ENCODE measurements at places on chromosomes 5 and 9.

- no peak for DNase-seq
Measured at GRCh38 chr9:111030492-111030891, 7.8 kb downstream of the LPAR1 start.

- no peak for DNase-seq
Measured at GRCh38 chr9:93124793-93125192, 9.3 kb downstream of the NINJ1 start.

- DNase-seq = no peak
Measured at GRCh38 chr5:136776022-136776927, 410.9 kb upstream of the TRPC7 start.

DNA sequence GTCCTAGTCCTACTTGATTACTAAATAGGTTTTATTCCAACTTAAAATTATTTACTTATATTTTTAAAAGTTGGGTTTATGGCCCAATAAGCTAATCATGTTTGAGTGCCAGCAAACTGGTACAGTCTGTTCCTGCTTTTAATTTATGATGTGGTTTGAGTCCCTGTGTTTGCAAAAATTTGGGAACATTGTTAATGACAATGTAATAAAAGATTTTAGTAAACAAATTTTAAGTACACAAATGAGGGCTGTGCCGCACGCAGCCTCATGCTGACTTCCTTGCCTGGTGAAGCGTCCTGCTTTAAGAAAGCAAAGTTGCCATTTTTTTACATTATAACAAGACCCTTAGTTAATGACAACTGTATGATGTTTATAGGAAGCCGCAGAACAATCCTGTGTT, 96.8 kb upstream of the MAP1B start:
- DNase-seq = no peak

- DNase-seq = no peak
Measured at GRCh38 chr5:59923465-59923864, 29.9 kb upstream of the PDE4D start.

GRCh38 chr9:34575241-34575640, 14.3 kb downstream of the CNTFR start:
- DNase-seq = no peak

- DNase-seq = no peak
Measured at GRCh38 chr9:100070104-100071041, 28.4 kb downstream of the ERP44 start.

DNA sequence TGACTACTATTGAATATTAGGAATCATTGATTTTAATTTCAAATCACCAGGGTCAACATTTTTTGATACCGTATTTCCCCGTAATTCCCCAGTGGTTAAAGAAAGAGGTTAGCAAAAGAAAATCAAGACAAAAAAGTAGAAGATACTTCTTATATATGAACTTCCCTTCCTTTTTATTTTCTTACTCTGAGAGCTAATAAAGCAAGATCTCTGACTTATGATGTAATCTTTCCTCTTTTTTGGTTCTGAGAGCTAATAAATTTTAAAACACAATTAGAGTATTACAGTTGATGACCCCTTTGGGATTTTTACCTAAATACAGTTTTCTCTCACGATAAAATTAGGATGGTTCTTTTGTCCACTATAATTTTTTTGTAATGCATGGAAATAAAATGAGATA, 9.2 kb upstream of the FYB1 start:
- no peak for DNase-seq

GRCh38 chr5:56288873-56289601, 55.9 kb upstream of the ANKRD55 start:
- DNase-seq = no peak

- DNase-seq = no peak
Measured at GRCh38 chr9:31393240-31393639, 991.2 kb upstream of the ACO1 start.

DNA sequence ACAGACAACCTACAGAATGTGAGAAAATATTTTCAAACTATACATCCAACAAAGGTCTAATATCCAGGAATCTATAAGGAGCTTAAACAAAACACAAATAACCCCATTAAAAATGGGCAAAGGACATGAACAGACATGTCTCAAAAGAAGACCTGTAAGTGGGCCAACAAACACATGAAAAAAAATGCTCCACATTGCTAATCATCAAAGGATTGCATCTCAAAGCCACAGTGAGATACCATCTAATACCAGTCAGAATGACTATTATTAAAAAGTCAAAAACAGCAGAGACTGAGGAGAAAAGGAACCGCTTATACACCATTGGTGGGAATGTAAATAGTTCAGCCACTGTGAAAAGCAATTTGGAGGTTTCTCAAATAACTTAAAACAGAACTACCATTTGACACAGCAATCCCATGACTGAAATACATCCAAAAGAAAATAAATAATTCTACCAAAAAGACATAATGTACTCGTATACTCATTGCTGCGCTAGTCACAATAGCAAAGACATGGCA, 39.1 kb upstream of the C5orf63 start:
- no peak for DNase-seq

DNA sequence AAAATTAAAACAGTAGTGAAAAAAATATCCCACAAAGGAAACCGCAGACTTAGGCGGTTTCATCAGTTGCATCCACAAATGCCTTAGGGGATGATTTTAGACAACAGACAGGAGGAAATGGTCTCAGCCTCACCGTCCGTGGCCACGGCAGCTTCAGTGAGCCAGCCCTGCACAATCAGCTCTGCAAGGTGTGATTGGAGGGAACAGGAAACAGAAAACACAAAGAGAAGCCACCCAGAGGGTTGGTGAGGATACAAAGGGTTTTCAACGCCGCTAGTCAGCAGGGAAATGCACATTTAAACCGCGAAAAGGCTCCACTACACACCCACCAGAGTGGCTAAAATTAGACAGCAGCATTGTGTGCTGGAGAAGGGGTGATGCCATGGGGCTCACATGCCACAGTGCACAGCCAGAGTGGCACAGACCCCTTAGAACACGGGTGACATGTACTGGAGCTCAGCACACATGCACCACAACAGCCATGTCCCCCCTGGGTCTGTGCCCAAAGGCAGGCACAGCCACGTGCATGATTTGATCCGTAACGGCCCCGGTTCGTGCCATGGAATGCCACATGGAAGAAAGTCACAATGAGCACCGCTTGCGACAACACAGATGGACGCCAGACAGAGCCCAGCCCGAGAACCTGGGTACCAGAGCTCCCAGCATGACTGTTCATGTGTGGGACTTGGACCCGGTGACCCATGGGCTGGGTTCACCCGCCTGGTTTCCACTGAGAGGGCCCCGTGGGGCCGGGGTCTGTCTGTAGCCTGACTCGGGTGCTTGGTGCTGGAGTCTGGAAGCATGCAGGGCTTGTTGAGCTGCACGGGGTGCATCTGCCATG, 18.3 kb upstream of the TERT start:
- no peak for DNase-seq

DNA sequence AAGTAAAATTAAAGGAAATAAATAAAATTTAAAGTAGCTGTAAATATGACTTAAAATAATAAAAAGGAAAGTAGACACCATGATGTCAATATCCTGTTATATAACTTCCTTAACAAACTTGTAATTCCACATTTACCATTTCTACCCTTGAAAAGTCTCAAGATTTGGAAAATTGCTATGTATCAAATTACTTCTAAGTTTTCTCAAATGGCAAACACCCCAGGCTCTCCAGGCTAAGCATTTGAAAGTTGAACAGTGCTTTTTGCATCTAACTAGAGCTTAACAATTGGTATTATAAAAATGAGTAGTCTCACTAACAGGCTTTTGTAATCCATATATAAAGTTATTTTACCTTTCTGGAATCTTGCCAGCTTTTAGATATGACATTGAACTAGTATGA, 41.5 kb upstream of the MACIR start:
- no peak for DNase-seq

DNA sequence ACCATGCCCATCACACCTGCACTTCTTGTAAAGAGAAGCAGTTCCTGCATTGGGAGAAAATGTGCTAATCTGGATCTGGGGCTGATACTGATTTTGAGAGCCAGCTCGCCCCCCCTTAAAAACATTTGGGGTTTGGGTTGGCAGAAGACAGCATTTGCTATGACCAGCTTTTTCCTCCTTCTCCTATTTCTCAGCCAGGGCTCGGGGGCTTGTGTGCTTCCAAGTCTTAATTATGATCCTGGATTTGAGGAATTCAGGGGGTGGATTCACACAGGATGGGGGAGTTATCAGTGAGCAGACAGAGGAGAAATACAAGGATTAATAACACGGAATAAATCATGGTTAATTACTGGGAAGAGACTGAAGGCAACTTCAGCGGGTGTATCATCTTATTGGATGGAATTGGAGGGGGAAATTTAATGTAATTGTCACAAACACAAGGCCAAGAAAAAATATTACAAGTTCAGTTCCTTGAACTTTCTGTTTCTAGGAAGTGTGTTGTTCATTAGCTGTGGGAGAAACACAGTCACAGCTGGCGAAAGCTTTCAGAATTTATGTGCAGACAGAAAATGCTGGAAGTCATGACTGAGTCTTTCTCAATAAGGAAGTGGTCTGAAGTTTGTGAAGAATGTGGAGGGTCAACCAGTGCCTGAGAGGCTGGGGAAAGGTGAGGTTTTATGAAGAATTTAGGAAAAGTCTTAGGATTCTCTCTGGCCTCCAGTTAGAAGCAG, 15.3 kb downstream of the C9orf152 start:
- DNase-seq = no peak

GRCh38 chr9:97480174-97480573, 21.3 kb upstream of the TMOD1 start:
- no peak for DNase-seq

DNA sequence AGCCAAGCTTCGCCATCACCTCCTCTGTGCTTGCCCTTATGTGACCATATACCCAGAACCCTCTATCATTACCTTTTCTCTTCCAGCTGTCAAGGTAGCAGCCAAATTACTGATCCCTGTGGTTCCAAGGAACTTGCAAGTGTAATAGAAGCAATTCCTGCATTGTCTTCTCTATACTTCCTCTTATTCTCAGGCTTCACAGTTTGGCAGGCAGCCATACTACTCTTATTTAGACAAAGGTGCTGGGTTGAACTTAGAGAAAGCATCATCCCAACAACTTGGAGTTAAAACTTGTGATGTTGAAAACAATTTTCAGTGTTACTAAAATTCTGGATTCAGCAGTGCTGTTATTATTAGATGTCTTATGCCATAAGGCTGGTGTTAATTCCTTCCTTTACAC, 93.2 kb downstream of the NLN start:
- DNase-seq = no peak

GRCh38 chr9:130128251-130128650, 44.0 kb upstream of the NCS1 start:
- peak; percentile 75 for DNase-seq

- no peak for DNase-seq
Measured at GRCh38 chr9:22103685-22104575, 94.8 kb upstream of the CDKN2B start.

- no peak for DNase-seq
Measured at GRCh38 chr5:141051521-141051866, 320 bp downstream of the PCDHB1 start.

DNA sequence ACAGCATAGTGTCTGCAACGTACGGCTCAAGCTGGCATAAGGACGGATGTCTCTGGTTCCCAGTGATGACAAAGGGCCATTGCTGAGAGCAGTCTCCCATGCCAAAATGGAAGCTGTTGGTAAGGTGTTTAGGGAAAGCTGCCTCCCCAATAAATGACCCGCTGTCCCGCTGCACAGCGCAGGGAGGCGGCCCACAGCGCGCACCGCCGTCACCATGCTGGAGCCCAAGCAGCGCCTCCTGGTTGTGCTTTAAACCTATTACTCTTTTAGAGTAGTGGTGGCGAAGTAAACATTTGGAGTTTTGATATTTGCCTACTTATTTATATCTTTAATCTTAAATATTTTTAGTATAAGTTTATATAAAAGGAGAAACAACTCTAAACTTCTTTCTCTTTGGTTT, 70.4 kb upstream of the C5orf63 start:
- DNase-seq = no peak

DNA sequence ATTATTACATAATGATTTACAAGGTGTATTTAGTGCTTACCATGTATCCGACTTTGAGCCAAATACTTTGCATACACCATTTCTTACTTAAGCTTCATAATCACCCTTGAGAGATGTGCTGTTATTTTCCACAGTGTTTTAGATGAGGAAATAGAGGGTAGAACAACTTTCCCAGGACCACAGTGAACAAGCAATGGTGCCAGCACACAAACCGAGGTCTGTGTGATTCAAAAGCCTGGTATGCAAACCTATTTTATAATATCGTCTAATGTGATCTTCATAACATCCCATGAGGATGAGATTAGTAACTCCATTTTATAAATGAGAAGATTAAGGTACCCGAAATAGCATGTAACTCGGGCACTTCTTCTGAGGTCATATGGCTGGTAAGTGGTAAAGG, 294.7 kb downstream of the NSG2 start:
- DNase-seq = no peak

DNA sequence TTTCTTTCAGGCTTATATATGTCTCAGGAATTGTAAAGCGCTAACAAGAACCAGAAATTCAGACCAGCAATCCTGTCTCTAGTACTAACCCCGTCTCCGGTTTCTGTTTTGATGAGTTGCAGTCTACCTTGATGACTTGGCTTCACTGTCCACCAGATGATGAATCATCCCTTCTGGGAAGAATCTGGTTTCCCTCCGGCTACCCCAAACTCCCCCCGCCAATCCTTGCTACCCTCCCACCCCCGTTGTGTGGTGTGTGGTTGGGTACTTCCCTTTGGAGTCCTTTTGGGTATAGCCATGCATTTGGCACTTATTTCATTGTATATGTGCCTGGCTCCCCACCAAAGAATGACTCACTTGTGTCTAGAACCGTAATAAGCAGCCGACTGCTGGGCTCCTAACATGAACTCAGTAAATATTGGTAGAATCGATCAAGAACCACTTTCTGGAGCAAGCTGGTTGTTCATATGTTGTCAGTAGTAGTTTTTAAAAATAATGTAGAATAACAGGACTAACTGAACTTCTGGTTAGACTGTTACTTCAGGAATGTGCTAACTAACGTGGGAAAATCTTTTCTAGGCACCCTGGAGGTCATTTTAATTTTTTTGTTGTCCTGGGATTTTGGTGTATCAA, 8.3 kb upstream of the TGFBI start:
- DNase-seq = peak; percentile 50

DNA sequence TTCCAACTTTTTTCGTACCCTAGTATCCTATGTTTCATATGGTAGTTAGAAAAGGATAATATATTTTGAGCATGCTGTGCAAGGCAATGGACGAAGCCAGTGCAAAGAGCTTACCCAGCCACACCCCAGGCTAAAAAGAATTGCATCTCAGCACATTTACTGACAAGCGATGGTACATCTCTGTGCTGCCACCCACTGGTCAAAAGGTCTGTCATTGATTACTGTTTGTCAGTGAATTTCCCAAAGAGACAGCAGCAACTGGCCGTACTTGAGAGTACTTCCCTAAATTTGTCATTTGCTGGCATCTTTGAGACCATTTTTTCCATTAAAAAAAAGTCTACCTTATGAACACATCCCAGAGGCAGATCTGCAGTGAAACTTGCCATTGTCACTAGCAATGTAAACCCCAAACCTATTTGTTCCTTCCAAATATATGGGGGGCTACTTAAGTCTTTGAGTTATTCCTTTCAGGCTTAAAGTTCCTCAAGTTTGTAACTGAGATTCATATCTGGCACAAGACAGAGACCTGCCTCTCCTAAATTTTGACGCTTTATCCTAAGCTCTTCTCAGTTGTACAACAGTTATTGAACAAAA, 184.3 kb downstream of the CTNND2 start:
- peak; percentile 15 for DNase-seq

All from activated T-cell treated with anti-CD3 and anti-CD28 coated beads, Interleukin-2, amount 50 U/mL, for 48 hours (primary cell).